ENCODE measurements at places on chromosomes 13 and 19.
A peak's percentile ranks its signal among the peaks of the same experiment; 100 is the strongest.

- DNase-seq, result no peak
These were observed 17.4 kb upstream of the AP1M2 start for GRCh38 chr19:10604460-10604980.

DNA sequence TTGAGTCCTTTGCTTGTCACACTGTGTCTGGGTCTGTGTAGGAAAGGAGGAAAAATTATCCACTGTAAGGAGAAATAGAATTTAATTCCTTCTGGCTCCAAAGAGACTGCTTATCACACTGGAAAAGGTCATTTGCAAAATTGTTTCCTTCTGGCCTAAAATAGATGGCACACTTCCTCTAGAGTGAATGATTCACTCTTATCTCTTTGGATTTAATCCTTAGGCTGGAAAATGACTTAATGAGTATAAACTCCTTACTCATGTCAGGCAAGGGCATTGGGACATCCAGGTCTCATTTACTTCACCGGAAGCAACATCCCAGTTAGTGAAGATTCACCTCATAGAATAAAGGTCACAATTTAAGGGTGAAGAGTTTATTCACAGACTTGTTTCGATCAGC is 293.6 kb downstream of the OXGR1 start:
- DNase-seq, result no peak

DNA sequence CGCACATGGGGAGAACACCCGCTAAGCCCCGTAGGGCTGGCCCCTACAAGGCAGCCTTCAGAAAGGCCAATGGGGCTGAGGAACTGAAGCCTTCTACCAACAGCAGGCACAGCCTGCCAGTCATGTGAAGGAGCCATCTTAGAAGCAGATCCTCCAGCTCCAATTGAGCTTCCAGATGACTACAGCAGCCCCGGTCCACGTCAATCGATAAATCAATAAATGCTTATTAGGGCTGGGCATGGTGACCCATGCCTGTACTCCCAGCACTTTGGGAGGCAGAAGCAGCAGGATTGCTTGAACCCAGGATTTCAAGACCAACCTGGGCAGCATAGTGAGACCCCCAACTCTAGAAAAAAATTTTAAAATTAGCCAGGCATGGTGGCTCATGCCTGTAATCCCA is 23.0 kb downstream of the TEX101 start:
- DNase-seq, result no peak

- DNase-seq, result no peak
These were observed 46.1 kb downstream of the DGKH start for GRCh38 chr13:42094516-42095040.

DNA sequence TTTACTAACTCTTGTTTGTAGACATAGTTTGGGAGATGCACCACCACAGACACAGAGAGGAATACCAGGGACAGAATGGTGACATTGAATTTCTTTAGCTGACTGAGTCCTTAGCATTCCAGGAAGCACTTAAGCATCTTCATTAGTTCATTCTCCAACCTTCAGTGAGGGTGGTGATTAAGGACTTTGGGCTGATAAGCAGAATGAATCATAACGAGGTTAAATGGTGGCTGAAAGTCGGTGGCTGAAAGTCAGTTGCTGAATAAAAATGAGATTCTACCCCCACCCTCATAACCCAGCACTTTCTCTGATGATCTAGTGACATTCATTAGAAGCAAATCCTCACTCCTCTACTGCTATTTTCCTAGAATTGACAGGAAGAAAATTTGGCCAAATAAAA is 10.6 kb downstream of the PCDH8 start:
- no peak for DNase-seq

DNA sequence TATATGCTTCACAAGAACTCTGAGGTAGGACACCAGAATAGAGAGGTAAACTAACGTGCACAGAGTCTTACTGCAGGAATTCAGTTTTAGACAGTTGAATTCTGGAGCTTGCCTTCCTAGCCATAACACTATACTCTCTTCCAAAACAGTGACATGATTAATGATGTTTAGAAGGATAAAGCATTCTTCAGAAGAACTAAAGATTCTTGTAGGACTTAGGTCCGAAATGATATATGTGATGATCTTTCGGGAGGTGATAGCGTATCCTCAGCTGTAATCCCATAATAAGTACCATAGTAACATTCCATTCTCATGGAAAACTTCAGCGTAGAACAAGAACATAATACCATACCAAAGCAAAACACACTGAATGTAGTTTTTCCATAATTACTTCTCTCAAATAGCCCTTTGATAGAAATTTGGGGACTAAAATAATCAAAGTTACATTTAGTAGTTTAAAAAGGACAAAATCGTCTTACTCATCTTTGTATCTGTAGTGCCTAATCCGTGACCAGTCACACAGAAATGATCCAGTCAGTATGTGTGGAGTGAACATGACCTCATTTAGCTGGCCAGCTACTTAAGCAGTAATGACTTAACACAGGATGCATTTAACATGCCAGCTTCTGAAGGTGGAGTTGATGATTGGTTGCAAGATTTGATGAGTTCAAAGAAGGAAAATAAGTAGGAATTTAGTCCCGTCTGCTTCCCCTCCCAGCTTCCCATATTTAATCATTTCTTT is 38.4 kb downstream of the PIBF1 start:
- DNase-seq, result peak; percentile 38

DNA sequence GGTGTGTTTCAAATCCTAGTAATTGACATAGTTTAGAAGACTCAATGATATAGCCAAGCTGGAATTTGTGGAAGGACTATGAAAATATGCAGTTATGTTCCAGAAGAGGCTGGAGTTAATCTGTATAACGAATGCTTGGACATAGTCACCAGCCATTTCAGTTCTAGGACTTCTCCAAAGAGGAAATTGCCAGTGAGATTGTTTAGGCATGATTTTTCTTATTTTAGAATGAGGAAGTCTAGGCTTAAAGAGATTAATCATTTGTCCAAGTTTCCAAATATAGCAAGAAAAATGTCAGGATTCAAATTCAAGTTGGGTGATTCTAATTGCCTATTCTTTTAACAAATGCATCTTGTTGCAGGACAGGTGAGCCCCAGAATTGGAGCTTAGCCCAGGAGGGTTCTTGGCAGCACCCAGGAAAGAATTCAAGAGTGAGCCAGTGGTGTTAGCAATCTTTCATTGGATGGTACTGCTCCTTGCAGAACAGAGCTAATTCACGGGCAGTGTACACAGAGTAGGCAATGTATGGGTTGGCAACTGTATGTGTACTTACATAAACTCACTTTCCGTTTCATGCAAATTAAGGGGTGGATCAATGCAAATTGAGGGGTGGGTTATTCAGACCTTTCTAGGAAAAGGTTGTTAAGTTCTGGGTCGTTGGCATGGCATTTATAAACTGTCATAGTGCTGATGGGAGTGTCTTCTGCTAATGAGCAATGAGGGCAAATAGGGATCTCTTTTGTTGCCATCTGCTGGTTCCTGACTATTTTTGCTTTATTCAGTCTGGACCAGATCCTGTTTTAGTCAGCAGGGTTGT is 763.1 kb upstream of the SLITRK1 start:
- peak; percentile 37 for DNase-seq

All from renal cortical epithelial cell (primary cell).